B cell (primary cell): ENCODE measurements at places on chromosomes 4 and X. TPM values are rescaled to one million over a fixed set of nuclear protein-coding genes. Genes with fewer than 3 reads are reported as not detected.
A peak's percentile ranks its signal among the peaks of the same experiment; 100 is the strongest.

GABRG1 gene
- not detected in 2 replicates for total RNA-seq

DNA sequence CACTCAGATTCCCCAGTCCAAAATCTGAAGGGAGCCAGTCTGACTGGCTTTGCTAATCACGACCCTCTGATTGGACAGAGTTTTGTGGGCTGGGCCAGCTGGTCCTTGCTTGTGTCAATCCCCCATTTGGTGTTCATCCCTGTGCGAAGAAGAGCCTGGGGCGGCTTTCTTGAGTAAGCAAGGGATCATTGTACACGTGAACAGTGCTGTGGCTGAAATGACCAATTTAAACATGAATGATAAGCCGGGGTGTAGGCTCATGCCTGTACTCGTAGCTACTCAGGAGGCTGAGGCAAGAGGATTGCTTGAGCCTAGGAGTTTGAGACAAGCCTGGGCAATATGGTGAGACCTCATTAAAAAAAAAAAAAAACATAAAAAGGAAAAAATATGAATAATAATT is 379.1 kb downstream of the RAPGEF2 start:
- H3K36me3 ChIP-seq, result no peaks in the 10 kb centered on the region
- DNase-seq, result no peak
- no peaks in the 10 kb centered on the region for H3K4me1 ChIP-seq
- no peak overlapping the region for H3K4me3 ChIP-seq
- no peak overlapping the region for H3K27ac ChIP-seq
- H3K27me3 ChIP-seq, result no peaks in the 10 kb centered on the region

SH3RF1 gene
- total RNA-seq, result 5.4 and 6.5 TPM in 2 replicates

- no peak overlapping the region for H3K4me3 ChIP-seq
- no peaks in the 10 kb centered on the region for H3K27me3 ChIP-seq
- no peak overlapping the region for H3K27ac ChIP-seq
- peak; percentile 9 for DNase-seq
- H3K36me3 ChIP-seq, result no peaks in the 10 kb centered on the region
- no peaks in the 10 kb centered on the region for H3K4me1 ChIP-seq
Observed at GRCh38 chr4:12852338-12853307, 631.5 kb downstream of the RAB28 start.

GRCh38 chr4:83974111-83974780 is 438.3 kb downstream of the GPAT3 start:
- no peaks in the 10 kb centered on the region for H3K4me1 ChIP-seq
- no peak overlapping the region for H3K4me3 ChIP-seq
- H3K36me3 ChIP-seq, result no peaks in the 10 kb centered on the region
- DNase-seq, result no peak

- peaks cover 42% of the 10 kb centered on the region for H3K4me1 ChIP-seq
- H3K4me3 ChIP-seq, result no peak overlapping the region
- DNase-seq, result peak; percentile 69
- no peaks in the 10 kb centered on the region for H3K27me3 ChIP-seq
Observed at GRCh38 chrX:13051529-13052172, 7.2 kb upstream of the FAM9C start.

GRCh38 chrX:12378706-12379105 is 240.4 kb downstream of the FRMPD4 start:
- no peak overlapping the region for H3K27ac ChIP-seq
- H3K4me1 ChIP-seq, result no peaks in the 10 kb centered on the region
- no peaks in the 10 kb centered on the region for H3K27me3 ChIP-seq
- no peak overlapping the region for H3K4me3 ChIP-seq

GRCh38 chr4:174739576-174739975 is 89.5 kb downstream of the GLRA3 start:
- H3K4me1 ChIP-seq, result no peaks in the 10 kb centered on the region
- H3K27ac ChIP-seq, result no peak overlapping the region
- no peak overlapping the region for H3K4me3 ChIP-seq
- H3K36me3 ChIP-seq, result no peaks in the 10 kb centered on the region
- H3K27me3 ChIP-seq, result no peaks in the 10 kb centered on the region

- no peak overlapping the region for H3K4me3 ChIP-seq
- no peak overlapping the region for H3K27ac ChIP-seq
- no peaks in the 10 kb centered on the region for H3K27me3 ChIP-seq
- H3K4me1 ChIP-seq, result peaks cover 13% of the 10 kb centered on the region
Observed at GRCh38 chr4:4519297-4519894, 22.5 kb downstream of the STX18 start.

GRCh38 chr4:81360737-81361136 is 111.0 kb downstream of the RASGEF1B start:
- no peaks in the 10 kb centered on the region for H3K27me3 ChIP-seq
- no peaks in the 10 kb centered on the region for H3K36me3 ChIP-seq

GRCh38 chrX:1725472-1725871 is 110.6 kb downstream of the ASMT start:
- peaks cover 10% of the 10 kb centered on the region for H3K36me3 ChIP-seq
- H3K27ac ChIP-seq, result no peak overlapping the region
- no peak for DNase-seq
- no peaks in the 10 kb centered on the region for H3K4me1 ChIP-seq
- H3K27me3 ChIP-seq, result no peaks in the 10 kb centered on the region

CYTL1 gene
- not detected in 2 replicates for total RNA-seq

DNA sequence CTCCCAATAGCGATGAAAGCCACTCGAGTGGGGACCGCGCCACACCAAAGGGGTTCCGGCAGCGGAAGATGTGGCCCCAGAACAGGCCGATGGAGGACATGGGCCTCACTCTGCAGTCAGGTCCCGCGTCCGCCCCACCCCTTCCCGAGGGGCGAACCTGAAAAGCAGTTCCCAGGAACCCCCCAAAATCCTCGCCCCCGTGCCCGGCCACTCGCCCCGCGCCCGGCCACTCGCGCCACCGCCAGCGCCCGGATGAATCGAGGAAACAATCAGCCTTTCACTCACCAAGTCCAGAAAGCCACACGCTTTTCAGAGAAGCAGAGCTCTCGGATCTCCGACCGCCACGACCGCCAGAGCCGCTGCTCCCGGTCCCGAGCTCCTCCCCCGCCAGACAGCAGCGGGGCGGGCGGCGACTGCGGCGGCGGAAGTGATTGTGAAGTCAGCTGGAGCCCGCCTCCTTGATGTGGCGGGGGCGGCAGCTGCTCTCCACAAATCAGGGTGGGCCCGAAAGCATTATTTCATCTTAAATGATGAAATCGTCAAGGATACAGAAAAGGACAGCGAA is at the start of gene PJA1:
Gene PJA1, minus strand, starts transcription at position 367 of the 565 bp plus-strand sequence. CDS start 2,380 bp downstream, outside the sequence.
- H3K27ac ChIP-seq, result peak within 1 kb of the TSS; percentile 70
- H3K4me1 ChIP-seq, result peaks cover 8% of the 10 kb centered on the region
- DNase-seq, result peak; percentile 76
- H3K4me3 ChIP-seq, result peak within 1 kb of the TSS; percentile 69
- H3K36me3 ChIP-seq, result no peaks in the 10 kb centered on the region

- no peak overlapping the region for H3K27ac ChIP-seq
- no peaks in the 10 kb centered on the region for H3K27me3 ChIP-seq
- no peak for DNase-seq
- H3K36me3 ChIP-seq, result no peaks in the 10 kb centered on the region
- no peak overlapping the region for H3K4me3 ChIP-seq
Observed at GRCh38 chrX:91414713-91415112, 19.9 kb upstream of the PABPC5 start.

DNA sequence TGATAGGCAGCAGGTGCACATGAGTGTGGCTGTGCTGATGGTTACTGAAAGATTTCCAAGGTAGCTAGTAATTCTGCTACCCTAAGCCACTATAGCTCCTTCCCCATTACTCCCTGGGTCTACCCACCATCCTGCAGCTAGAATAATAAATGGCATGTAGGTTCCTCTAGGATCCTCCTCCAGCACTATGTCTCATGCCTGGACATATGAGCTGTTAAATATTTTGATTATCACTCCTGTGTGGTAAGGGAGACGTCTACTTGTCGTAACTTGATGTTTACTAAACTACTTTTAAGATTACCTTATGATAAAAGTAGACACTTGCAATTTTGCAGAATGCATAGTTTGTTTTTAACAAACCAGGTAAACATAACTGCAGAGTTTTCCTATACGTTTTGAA is 35.5 kb downstream of the TET2 start:
- DNase-seq, result no peak
- H3K27me3 ChIP-seq, result no peaks in the 10 kb centered on the region
- H3K4me3 ChIP-seq, result no peak overlapping the region
- no peak overlapping the region for H3K27ac ChIP-seq
- no peaks in the 10 kb centered on the region for H3K36me3 ChIP-seq

MAGEA1 gene
- total RNA-seq, result not detected in 2 replicates

HMX1 gene
- not detected in 2 replicates for total RNA-seq

SPIN2B gene
- total RNA-seq, result 23.5 and 29.7 TPM in 2 replicates

- H3K27me3 ChIP-seq, result no peaks in the 10 kb centered on the region
- peaks cover 8% of the 10 kb centered on the region for H3K4me1 ChIP-seq
- H3K4me3 ChIP-seq, result peak within 1 kb of the TSS; percentile 23
- DNase-seq, result peak; percentile 3
Observed at GRCh38 chrX:100731441-100732281, at the start of gene SYTL4. TSS of gene SYTL4 (minus strand) at chrX:100732121. CDS start at chrX:100702037, 30,084 bp downstream.

GRCh38 chr4:42460043-42460442 is 62.8 kb downstream of the SHISA3 start:
- no peak for DNase-seq
- peaks cover 38% of the 10 kb centered on the region for H3K36me3 ChIP-seq
- no peak overlapping the region for H3K27ac ChIP-seq
- no peaks in the 10 kb centered on the region for H3K4me1 ChIP-seq

DNA sequence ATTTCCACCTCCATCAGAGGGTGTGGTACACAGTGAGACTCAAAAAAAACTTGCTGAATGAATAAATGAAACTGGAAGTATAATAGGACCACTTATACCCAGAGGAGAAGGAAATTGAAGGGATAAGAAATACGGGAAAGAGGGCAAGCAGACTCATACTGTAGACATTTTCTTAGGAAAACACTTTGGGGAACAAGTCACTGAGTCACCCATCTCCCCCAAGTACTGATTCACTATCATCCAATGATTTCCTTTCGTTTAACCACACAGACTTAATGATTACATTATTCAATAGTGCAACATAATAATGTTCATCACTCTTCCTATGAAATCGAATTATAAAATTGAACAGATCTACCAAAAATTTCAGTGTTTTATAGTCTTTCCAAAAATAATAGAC is 97.1 kb downstream of the LDB2 start:
- H3K36me3 ChIP-seq, result no peaks in the 10 kb centered on the region
- no peaks in the 10 kb centered on the region for H3K4me1 ChIP-seq
- H3K4me3 ChIP-seq, result no peak overlapping the region
- no peaks in the 10 kb centered on the region for H3K27me3 ChIP-seq
- no peak for DNase-seq
- H3K27ac ChIP-seq, result no peak overlapping the region

DNA sequence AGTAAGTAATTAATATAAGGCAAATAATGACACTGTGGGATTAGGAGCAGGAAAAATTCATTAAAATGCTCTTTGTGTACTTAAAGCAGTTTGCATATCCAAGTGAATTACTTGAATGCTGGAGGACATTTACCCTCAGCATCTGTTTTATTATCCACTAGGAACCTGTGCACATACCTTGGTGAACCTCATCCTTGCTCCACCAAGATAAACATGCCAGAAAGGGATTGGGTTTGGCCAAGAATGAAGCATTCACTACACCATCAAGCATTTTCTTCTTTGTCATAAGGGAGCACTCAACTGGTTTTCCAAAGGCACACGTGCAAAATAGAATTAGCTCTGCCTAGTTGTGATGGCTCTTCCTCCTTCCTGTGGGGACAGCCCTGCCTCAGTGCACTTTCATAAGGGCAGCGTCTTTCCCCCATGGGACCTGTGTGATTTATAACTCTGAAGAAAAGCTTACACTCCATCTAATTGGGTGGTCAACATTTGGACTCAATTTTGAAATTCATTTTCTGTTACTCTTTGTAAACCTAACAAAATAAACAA is 291.7 kb downstream of the USP46 start:
- H3K36me3 ChIP-seq, result no peaks in the 10 kb centered on the region
- no peaks in the 10 kb centered on the region for H3K27me3 ChIP-seq
- H3K4me3 ChIP-seq, result no peak overlapping the region
- H3K27ac ChIP-seq, result no peak overlapping the region
- no peaks in the 10 kb centered on the region for H3K4me1 ChIP-seq

- no peak for DNase-seq
- peaks cover 3% of the 10 kb centered on the region for H3K27me3 ChIP-seq
- no peaks in the 10 kb centered on the region for H3K36me3 ChIP-seq
- no peak overlapping the region for H3K27ac ChIP-seq
- no peak overlapping the region for H3K4me3 ChIP-seq
Observed at GRCh38 chr4:93760284-93760683, 68.3 kb upstream of the ATOH1 start.

GRCh38 chrX:150329868-150330267 is 33.2 kb upstream of the MAMLD1 start:
- H3K36me3 ChIP-seq, result no peaks in the 10 kb centered on the region
- H3K4me1 ChIP-seq, result peaks cover 4% of the 10 kb centered on the region
- H3K4me3 ChIP-seq, result no peak overlapping the region
- DNase-seq, result no peak
- no peaks in the 10 kb centered on the region for H3K27me3 ChIP-seq

- no peaks in the 10 kb centered on the region for H3K27me3 ChIP-seq
- DNase-seq, result peak; percentile 17
- H3K36me3 ChIP-seq, result peaks cover 13% of the 10 kb centered on the region
- H3K27ac ChIP-seq, result no peak overlapping the region
- peaks cover 12% of the 10 kb centered on the region for H3K4me1 ChIP-seq
Observed at GRCh38 chr4:16199093-16199492, 27.2 kb downstream of the TAPT1 start.

DNA sequence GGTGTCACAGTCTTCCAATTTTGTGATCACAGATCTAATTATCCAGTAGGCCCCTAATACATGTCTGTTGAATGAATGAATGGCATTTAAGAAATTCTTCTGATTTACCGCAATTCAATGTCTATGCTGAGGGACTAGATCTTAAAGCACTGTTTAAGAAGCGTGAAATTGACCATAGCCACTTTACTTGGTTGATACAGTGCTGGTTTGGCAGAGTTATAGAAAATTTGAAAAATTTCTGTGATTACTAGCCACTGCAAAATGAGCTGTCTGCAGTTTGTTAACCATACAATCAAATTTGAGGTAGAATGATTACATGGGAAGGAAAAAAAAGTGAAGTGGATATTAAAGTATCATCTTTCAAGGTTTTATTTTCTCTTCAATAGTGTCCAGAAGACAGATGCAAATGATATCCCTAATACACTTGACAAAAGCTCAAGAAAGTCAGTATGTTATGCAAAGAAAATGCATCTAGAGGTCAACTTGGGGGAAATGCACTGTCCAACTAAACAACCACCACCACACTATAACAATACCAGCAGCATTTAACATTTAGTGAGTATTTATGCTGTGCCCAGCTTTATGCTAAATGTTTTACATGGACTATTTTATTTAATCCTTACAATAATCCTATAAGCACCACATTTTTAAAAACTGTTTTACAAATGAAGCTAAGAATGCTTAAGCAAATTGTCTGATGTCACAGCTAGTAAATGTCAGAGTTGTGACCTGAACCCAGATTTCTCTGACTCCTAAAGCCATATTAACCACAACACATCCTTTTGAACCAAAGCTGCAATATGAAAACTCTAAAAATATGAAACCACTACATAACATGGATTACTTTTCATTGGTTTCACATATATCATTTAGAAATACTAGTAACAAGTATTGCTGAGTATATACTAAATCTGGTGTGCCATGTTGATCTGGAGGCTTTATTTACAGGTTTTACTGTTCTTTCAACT is 217.9 kb upstream of the MAB21L2 start:
- no peaks in the 10 kb centered on the region for H3K27me3 ChIP-seq
- H3K36me3 ChIP-seq, result no peaks in the 10 kb centered on the region
- DNase-seq, result no peak
- H3K27ac ChIP-seq, result no peak overlapping the region

- no peaks in the 10 kb centered on the region for H3K27me3 ChIP-seq
- no peaks in the 10 kb centered on the region for H3K4me1 ChIP-seq
- H3K36me3 ChIP-seq, result no peaks in the 10 kb centered on the region
- no peak overlapping the region for H3K27ac ChIP-seq
Observed at GRCh38 chr4:118113220-118113619, 78.9 kb downstream of the NDST3 start.

CXXC4 gene
- not detected in 2 replicates for total RNA-seq

S100G gene
- not detected in 2 replicates for total RNA-seq
